ENCODE measurements at places on chromosomes 3 and 15.

DNA sequence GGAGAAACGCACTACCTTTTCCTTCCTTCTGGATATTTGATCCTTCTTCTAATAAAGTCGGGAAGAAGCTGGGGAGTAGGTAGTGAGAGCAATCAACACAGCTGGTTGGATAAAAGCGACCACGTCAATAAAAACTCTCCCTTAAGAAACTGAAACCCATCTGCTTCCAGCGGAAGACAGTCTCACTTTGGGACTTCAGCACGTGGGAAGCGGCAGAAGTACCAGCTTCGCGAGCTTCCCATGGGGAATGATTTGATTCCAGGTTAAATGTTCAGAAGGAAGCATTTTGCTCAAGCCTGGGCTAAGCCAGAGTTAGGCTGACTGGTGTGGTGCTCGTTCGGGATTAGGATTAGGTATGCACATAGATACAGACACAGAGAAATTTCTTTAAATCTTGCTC, 262.3 kb upstream of the LYSMD4 start:
- no peak for DNase-seq

DNA sequence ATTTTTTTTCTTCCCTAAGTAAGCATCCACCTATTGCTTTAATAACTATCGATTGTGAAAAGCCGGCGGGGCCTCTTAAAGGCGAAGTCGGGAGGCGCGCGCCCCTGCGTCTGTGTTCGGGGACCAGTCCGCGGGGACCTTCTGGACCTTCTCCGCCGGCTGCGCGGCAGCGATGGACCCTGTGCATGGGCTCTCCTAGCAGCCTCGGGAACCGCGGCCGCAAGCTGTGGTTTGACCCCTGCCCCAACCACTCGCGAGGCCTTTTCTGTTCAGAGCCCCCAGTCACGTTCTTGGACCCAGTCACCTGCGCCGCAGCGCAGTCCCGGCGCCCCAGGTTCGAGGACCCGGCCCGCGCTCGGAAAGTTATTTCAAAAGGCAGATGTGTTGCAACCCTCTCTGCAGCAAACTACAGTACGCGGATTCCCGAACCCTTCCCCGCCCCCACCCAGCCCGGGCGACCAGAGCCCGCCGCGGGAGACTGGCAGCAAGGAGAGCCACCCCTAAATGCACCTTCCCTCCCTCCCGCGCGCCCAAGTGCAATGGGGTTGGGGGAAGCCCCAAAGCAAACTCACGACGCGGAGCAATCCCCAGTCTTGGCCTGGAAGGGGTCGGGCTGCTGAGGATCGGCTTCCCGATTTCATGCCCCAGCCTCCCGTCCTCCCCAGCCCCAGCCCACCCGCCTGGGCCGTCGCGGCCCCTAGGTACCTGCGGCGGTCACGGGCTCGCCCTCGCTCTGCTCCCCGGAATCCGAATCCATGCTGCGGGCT, 684 bp downstream of the TNFAIP8L3 start:
- no peak for DNase-seq

DNA sequence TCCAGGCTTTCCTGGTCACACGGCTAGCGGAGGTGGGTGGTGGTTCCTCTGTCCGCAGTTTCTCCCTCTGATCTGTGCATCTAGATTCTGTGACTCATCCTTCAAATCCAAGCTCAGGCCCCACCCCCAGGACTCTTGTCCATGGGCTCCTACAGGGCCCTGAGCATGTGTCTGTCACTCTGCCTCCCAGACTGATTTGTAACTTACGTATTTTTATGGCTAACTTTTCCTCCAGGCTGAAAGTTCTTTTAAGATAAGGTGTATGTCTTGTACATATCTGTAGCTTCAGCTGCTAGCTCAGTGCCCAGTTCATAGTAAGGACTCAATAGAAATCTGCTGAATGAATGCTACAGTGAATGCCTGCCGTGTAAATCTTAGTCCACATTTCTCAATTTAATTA, 8.0 kb downstream of the ESYT3 start:
- DNase-seq = no peak

- no peak for DNase-seq
Observed at GRCh38 chr15:74333662-74334061, 33.8 kb downstream of the CYP11A1 start.

DNA sequence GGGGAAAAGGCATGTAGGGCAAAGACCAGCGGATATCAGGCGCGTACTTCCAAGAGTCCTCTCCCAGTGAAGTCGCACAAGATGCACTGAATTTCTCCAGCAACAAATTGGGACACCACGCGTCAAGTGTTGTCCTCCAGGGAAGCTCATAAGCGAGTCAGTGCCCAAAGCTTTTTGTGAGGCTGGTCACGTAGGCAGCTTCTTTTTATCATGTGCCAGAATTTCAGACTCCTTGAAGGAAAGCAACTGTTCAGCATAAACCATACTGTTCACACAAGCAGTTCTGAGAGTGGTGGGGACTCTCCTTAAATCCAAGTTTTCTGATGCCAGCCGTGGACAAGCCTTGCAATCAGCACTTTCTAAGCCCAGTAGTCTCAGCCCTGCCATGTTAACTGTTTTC, 10.1 kb upstream of the FSTL1 start:
- DNase-seq = no peak

DNA sequence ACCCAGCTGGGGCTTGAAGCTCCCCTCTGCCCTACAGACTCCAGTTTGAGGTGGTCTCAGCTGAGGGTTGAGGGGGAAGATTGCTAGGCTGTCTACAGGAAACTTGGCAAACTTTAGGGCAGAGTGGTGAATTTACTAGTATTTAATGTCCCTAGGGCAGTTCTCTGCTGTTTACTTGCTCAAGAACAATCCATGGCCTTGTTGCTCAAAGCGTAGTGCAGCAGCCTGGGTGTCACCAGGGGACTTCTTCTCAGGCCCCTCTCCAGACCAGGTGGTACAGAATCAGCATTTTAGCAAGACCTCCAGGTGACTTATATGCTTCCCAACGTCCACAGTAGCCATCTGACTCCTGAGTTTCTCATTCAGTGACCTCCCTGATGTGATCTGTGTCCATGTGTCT, 188.9 kb downstream of the NR1D2 start:
- no peak for DNase-seq

DNA sequence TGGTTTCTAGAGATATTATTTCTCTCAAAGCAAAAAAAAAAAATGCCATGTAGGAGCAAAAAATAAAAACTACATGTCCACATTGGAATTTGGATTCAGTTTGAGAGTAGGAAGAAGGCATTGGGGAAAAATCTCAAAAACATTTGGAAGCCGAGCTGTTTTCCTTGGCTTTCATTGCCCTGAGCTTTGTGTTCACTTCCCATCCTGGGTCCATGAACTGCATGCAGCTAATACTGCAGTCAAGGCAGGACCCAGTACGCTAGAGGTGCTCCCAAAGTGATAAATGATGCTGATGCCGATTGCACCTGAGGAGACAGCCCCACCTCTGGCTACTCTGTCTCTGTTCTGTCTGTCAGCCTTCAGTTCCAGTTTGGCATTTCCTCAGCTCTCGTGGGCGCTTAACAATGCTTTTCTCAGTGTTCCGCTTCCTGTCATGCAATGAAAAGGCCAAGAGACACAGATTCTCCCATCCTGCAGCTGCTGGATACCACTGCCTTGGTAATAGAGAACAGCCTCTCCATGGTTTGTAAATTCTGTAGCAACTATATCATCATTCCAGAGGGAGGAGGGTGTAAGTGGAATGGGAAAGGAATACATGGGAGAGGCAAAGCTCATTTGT, 181.8 kb downstream of the RYR3 start:
- DNase-seq = no peak
